ENCODE measurements at places on chromosomes 3 and 15. TPM values are rescaled to one million over a fixed set of nuclear protein-coding genes. Genes with fewer than 3 reads are reported as not detected.
A peak's percentile ranks its signal among the peaks of the same experiment; 100 is the strongest.

DNA sequence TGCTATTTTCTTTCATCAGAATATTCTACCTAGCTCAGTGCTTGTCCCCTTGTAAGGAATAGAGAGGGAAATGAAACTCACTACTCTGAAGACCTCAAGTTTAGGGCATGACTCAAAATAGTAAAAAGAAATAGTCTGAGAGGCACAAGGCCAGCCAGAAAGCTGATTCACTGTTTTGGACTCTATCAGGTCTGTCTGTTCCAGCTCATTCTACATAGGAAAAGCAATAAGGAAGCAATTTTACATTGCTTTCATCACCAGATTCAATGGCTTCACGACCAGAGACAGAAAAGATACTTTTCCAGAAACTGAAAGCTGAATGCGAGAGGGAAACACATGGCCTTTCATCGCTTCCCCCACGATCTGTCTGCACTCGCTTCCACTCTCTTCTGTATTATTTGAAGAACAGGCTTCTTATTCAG lies 276.0 kb downstream of the GBE1 start:
- DNase-seq = no peak

DNA sequence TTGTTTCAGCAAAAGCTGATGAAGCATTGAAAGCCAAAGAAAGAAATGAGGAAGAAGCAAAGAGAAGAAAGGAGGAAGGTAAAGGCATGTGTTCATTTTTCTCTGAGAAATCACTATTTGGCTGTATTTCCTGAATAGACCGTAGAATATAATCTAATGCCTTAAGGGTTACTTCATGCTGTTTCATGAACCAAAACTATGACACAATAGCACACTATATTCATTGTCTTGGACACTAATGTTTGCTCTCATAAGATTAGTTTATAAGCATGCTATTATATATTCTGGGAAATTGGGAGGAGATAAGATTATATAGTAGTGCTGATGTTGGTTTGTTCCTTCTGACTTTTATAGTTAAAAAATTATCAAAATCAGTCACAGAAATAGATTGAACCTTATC lies 110.1 kb upstream of the MLF1 start:
- no peak for DNase-seq

Gene ZDHHC3
- 15.4 TPM for polyA plus RNA-seq

Gene LRRC3B
- not detected for polyA plus RNA-seq

Gene SLC28A1
- 21.9 TPM for polyA plus RNA-seq

DNA sequence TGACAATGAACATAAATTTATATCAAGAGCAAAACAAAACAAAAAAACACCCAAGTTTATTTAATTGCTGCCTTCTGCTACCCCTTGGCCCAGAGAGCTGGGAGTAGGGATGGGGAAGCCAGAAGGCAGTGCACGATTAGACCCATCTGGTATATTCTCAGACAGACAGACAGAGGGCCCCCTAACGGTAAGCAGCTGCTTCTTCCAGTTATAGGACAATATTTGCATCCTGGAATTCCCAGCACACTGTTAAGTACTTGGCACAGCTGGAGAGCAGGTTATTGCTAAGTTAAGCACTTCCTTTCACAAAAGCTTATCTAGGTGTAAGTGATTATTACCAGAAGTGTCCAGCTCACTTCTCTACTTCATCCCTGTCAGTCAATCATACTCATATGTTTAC lies 39.3 kb downstream of the C2CD4B start:
- DNase-seq = no peak

- peak; percentile 24 for DNase-seq
Measured at GRCh38 chr3:138460536-138461205, 26.3 kb downstream of the ESYT3 start.

Measured in liver (tissue), 10 donors.